ENCODE measurements at places on chromosomes 12 and 14.

GRCh38 chr14:104969741-104970230 lies 8.4 kb downstream of the AHNAK2 start:
- no peak for DNase-seq

GRCh38 chr14:64826333-64826732 lies 53.4 kb downstream of the SPTB start:
- no peak for DNase-seq

GRCh38 chr12:70576341-70577282 lies 60.6 kb downstream of the PTPRB start:
- peak; percentile 85 for DNase-seq

GRCh38 chr12:93167841-93168492 lies 209.8 kb upstream of the NUDT4 start:
- DNase-seq: peak; percentile 26

GRCh38 chr14:61663312-61663979 lies 31.9 kb upstream of the HIF1A start:
- DNase-seq: peak; percentile 76

GRCh38 chr14:63174760-63175191 lies 29.5 kb upstream of the RHOJ start:
- DNase-seq: peak; percentile 74

GRCh38 chr12:106584104-106585064 lies 1.6 kb downstream of the RFX4 start:
- DNase-seq: no peak

GRCh38 chr14:91412939-91413338 lies 4.7 kb downstream of the CCDC88C start:
- DNase-seq: no peak

DNA sequence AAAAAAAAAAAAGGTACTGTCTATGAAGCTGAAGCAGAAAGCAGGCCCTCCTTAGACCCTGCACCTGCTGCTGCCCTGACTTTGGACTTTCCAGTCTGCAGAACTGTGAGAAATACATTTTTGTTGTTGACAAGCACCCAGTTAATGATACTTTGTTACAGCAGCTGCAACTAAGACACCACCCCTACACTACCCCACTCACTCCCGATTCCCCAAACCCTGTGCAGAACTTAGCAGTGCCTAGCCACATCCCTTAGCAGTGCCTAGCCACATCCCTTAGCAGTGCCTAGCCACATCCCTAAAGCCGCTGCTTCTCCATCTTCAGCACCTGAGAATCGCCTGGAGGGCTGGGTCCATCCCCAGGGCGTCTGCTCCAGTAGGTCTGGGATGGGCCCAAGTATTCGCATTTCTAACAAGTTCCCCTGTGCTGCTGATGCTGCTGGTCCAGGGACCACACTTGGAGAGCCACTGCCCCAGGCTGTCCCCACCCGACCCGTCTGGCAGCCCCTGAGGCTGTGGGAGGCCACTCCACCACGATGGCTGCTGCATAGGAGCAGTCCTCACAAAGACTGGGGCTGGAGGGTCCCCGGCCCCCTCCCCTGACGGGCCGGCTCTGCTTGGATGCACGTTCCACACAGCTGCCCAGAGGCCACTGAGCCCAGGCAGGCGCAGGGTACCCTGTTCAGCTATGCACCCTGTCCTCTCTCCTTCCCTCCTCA lies 10.8 kb upstream of the PPP1R13B start:
- no peak for DNase-seq

DNA sequence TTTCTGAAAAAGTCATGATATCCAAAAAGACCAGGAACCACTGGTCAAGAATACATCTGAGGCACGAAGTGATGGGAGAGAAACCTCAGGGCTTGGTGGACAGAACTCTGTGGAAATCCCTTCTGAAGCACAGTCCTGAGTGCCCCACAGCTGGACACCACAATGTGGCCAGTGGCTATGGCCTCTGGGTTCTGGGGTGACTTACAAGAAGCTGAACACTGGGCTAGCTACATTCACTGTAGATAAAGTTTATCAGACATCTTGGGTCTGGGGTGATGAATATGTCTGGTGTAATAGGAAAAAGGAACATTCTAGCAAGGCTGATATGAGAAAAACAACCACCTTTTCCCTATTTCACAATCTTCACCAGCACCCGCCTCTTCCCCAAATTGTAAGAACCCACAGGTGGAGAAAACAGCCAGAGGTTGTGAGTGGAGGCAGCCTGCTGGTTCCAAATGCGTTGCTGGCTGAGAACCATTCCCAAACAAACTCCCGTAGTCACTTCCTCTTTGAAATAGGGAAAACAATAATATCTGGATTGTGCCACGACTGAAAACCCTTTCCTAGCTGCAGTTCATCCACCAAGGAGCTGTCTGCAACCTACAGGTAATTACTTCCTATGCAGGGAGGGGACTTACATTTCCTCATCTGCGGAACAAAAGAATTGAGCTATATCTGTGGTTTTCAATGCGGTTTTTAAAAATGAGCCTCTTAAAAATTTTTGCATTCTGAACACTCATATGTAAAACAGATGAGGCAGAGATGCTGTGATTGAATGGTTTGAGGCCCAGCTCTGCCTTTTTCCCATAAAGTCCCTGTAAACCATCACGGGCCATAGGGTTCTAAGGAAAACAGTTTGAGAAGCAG lies 193.6 kb downstream of the SLC41A2 start:
- DNase-seq: peak; percentile 12

- no peak for DNase-seq
These were observed 392.3 kb downstream of the MED13L start for GRCh38 chr12:115885040-115885690.

- DNase-seq: no peak
These were observed 45.3 kb upstream of the RAP1B start for GRCh38 chr12:68565391-68565903.

GRCh38 chr12:116662612-116663144 lies 75.2 kb downstream of the SPRING1 start:
- DNase-seq: peak; percentile 73

All from Kasumi-1 (cell line).